ENCODE measurements at places on chromosomes 3 and 15.

DNA sequence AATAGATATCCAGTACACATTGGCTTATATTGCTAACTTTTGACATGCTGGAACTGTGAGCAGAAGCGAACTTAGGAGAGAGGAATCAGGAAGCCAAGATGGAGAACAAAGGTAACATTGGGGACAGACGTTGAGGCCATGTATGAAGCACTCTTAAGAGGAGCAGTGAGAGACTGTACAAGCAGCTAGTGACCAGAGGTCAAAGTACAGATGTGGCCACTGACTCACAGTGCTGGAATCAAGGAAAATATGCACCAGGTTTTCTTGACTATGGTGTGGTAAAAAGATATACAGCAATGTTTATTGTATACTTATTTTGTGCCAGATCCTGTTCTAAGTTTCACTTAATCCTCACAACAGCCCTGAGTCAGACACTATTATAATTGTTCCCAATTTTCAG, 2.0 kb upstream of the IL20RB start:
- DNase-seq, result no peak

GRCh38 chr15:73891328-73892315, 18.3 kb downstream of the TBC1D21 start:
- no peak for DNase-seq

DNA sequence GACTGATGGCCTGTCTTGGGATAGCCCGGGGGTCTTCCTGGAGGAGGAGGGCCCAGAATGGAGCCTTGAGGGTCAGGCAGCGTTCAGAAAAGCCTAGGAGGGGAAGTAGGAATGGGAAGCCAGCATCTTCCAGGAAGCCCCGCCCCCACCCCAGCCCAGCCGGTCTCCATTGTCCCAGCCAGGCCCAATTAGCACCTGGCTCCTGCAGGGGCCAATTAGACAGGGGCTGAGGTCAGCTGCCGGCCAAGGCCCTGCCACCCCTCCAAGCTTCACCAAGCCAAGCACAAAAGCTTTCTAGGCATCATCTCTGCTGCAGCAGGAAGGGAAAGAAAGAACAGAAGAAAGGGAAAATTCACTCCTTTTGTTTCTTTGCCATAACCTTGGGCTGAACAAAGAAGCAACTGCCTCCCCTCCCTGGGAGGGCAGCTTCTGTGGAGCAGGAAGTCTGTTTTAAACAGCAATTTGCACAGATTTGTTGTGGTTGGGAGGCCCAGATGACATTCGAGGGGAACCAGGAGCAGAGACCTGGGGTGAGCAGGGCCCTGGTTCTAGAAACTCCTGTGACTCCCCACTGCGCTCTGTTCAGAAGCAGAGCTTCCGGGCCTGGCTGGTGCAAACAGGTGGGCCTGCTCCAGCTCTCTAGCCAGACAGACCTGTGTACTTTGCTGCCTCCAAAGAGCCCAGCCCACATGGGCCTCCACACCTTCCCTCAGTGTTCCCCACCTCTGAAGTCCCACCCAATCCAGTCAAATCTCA, 47.7 kb downstream of the CYP11A1 start:
- peak; percentile 18 for DNase-seq

- peak; percentile 40 for DNase-seq
These were observed 7.6 kb upstream of the TMEM44 start for GRCh38 chr3:194640829-194641228.

GRCh38 chr3:132279030-132279429, 38.2 kb upstream of the ACP3 start:
- no peak for DNase-seq

DNA sequence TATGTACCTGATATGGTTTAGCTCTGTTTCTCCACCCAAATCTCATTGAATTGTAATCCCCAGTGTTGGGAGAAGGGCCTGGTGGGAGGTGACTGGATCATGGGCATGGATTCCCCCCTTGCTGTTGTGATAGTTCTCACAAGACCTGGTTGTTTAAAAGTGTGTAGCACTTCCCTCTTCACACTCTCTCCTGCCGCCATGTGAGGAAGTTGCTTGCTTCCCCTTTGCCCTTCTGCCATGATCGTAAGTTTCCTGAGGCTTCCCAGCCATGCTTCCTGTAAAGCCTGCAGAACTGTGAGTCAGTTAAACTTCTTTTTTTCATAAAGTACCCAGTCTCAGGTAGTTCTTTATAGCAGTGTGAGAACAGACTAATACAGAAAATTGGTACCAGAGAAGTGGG, 93.1 kb downstream of the C3orf70 start:
- no peak for DNase-seq

GRCh38 chr3:10189557-10190354, 25.0 kb downstream of the IRAK2 start:
- DNase-seq, result peak; percentile 18

- DNase-seq, result no peak
These were observed 10.6 kb downstream of the IL17RB start for GRCh38 chr3:53856964-53857363.

GRCh38 chr15:101028772-101029438, 109.7 kb downstream of the LRRK1 start:
- no peak for DNase-seq

GRCh38 chr15:78200276-78200930, 34.0 kb downstream of the ACSBG1 start:
- DNase-seq, result no peak

DNA sequence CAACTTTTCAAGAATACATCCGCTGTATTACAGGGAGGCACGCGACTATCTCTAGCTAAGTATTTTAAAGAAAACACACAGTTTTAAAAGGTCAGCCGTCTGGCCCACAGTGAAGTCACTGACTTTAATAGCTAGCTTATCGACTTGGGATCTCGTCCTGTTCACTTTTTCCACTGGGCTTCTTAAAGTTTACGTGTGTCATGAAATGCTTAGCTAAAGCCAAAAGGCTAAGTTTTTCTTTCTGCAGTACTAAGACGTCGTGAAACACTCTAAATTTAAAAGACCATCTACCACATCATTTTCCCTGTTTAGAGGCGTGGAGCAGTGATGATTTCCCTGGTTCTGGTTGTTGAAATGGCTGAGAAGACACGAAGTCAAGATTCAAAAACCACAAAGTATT, 27.1 kb downstream of the LRIG1 start:
- no peak for DNase-seq

DNA sequence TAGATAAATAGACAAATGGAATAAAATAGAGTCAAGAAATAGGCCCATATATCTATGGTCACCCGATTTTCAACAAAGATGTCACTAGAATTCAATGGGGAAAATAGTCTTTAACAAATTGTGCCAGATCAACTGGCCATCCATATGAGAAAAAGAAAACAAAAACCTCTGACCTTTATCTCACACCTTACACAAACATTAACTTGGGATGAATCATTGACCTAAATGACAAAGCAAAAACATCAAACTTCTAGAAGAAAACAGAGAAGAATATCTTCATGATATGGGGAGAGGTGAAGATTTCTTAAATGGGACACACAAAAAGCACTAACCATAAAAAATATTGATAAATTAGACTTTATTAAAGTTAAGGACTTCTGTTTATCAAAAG, 31.9 kb downstream of the ITGA11 start:
- DNase-seq, result no peak

DNA sequence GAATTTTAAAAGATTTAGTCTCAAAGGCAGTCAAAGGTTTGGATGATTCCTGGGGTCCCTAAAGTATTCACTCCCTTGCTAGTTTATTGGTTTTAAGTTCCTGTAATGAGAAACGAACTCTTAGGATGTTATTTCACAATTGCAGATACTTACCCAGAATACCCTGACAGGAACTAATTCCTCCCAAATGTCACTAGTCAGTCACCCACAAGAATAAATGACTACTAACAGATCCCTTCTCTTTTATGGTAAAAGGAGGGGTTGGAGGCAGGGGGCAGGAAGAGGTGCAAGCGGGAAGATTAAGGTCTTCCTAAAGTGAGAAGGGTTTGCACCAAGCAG, 174.2 kb upstream of the SLC2A2 start:
- no peak for DNase-seq

DNA sequence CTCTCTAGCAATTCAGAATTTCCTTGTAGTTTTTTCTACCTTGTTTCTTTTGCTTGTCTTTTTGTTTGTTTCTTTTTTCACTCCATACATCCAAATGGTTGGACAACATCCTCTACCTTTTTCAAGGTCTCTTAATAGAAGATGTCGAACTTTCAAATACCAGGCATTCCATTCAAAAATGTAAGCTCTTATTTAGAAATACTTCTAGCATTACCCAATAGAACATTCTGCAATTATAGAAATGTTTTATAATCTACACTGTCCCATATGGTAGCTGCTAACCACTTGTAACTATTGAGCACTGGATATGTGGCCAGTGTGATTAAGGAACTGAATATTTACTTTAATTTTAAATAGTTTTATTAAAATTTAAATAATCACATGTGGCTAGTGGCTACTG, 196.2 kb upstream of the MRPL3 start:
- no peak for DNase-seq

DNA sequence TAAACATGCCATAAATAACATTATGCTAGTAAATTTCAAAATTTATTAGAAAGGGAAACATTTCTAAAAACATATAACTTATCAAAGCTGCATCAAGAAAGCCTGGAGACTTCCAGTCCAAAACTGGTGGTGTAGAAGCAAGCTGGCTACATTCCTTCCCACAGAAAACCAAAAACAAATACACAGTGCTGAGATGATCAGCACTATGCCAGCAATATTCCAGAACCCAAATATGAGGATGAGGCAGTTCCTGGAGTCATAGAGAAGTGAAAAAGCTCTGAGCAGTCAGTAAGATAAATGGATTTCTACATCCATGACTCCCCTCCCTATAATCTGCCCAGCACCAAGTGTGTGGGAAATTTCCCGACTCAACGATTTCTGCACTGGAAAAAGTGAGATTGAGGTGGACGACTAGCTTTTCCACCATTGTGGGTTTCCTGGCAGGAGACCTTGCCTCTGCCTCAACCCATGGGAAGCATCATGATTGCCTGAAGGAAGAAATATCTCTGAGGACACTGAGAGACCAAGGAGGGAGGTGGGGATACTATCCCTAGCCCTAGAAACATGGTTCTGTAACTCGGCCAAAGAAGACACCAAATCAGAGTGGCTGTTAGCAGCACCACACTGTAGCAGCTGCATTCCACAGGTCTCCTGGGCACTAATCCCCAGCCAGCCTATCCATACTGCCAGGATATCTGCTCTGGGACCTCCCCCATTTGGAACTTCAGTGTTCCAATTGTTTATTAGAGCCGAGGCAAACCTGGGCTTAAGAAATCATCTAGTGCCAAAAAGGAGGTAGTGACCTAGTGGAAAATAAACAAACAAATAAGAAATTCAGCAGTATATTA, 11.8 kb upstream of the CLN6 start:
- DNase-seq, result no peak

GRCh38 chr3:16050641-16051467, 123.6 kb upstream of the GALNT15 start:
- no peak for DNase-seq

GRCh38 chr3:196995027-196995426, 26.4 kb upstream of the PIGZ start:
- DNase-seq, result no peak

DNA sequence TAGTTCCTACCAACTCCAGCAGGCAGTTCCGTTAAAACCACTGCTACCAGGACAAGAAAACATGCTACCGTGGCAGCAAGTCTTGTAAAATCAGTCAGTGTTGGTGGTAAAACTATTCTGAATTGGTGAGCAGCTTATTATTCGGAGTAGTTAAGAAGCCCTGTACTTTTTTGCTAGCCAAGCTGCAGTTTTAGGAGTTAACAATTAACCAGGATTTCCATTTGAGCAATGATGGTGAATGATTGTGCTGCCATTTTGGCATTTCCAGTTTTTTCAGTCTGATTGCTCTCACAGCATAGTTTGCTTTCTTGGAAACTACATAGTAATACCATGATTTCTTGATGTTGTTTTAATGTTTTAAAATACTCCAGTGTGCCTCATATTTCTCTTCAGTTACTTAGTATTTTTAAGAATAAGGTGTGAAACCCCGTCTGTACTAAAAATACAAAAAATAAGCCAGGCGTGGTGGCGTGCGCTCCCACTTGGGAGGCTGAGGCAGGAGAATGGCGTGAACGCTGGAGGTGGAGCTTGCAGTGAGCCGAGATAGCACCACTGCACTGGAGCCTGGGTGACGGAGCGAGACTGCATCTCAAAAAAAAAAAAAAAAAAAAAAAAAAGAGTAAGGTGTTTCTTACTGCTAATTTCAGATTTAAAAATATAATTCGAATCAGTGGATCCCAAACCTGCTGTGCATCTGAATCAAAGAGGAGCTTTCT, 43.8 kb upstream of the SCAANT1 start:
- DNase-seq, result no peak

DNA sequence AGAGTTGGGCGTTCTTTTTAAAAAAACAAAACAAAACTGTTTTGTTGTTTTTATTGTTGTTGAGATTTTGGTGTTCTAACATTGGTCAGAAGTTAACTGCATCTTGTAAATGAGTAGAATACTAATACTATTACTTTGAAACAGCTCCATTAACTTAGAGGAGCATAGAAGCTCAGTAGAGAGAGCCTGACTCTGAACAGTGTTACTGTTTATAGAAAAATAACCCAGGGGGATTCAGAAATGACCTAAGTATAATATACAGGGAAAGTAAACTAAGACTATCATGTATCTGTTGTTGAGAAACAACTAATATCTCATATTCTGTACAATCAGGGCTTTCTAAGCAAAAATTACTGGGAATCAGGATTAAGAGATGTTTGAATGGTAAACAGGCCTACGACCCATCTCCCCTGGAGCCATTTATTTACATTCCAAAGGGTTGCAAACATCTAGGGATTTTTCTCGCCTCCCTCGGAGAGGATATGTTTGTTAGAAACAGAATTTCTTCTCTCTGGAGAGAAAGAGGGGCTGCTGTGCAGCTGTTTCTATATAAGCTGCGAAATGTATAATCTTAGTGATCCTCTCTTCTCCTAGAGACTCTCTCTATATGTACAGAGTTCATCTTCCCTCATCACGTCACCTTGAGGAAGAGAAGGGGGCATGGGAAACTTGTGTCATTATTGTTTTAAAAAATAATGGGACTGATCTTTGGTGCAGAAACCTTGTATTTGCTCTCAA, 827.5 kb upstream of the DPPA4 start:
- no peak for DNase-seq

GRCh38 chr3:122948408-122948807, 79.2 kb downstream of the SEMA5B start:
- DNase-seq, result no peak

DNA sequence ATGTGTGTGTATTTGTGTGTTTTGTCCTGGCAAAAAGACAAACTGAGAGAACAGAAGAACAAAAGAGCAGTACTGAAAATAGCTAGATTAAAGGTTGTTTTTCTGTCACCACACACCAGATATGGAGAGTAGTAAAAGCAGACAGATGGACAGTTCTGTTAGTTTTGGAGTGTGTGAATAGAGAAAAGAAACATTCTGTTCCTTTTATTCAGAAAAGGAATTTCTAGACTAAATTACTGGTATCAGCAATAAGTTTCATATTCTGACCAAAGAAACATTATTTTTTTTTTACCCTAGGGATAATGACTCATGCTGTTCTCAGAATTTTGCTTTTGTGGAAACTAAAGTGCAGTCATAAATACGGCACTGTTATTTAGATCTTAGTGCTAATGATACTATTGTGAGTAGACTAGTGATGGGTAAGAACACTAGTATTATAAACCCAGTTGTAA, 32.9 kb downstream of the PIK3CA start:
- DNase-seq, result no peak

GRCh38 chr15:81531109-81531592, 157.1 kb upstream of the TMC3 start:
- no peak for DNase-seq

GRCh38 chr3:172100482-172100881, 61.1 kb downstream of the FNDC3B start:
- DNase-seq, result no peak

All from naive thymus-derived CD8-positive, alpha-beta T cell (primary cell).